ENCODE measurements at places on chromosomes 4 and X. TPM values are rescaled to one million over a fixed set of nuclear protein-coding genes. Genes with fewer than 3 reads are reported as not detected.
A peak's percentile ranks its signal among the peaks of the same experiment; 100 is the strongest.

DNA sequence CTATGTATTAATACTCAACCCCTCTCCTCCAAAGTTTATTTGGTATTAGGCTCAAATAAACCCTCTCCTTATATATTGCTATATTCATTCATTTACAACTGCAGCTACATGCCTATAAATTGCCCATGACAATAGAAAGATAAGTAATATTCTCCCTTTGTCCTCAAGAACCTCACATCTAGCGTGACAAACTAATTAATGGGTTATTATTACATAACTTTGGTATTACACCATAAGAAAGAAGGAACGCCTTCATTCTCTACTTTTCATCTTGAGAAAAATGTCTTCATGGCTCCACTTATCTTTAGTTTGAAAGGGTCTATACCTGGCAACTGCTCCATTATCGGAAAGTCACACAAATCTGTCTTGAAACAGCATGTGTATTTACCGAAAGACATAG is 157.7 kb upstream of the RASGEF1B start:
- no peak for DNase-seq

DNA sequence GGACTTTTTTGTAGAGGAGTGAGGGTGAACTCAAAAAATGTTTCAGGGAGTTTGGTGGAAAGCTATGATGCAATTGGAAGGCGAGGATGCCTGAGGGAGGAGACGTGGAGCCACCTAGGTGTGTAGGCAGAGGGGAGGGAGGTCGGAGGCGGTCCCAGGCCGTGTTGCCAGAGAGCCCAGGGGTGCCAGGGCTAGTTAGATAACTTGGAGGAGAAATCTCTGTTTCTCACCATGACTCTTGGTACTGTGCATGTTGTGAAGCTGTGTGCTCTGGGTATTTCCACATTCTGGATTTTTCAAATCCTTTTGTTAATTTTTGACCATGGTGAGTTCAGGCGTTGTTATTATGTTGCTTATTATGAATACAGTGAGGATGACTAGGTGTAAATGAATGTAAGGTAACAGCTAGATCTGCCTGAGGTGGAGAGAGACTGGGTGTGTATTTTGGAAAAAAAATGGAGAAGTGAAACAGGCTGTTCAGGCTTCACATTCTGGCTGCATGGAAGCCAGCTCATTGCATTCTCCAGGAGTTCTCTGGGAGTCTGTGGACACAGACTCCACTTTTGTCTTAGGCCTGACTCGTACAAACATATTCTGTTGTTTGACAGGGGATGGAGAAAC is 4.5 kb downstream of the RAB9A start:
- no peak for DNase-seq

DNA sequence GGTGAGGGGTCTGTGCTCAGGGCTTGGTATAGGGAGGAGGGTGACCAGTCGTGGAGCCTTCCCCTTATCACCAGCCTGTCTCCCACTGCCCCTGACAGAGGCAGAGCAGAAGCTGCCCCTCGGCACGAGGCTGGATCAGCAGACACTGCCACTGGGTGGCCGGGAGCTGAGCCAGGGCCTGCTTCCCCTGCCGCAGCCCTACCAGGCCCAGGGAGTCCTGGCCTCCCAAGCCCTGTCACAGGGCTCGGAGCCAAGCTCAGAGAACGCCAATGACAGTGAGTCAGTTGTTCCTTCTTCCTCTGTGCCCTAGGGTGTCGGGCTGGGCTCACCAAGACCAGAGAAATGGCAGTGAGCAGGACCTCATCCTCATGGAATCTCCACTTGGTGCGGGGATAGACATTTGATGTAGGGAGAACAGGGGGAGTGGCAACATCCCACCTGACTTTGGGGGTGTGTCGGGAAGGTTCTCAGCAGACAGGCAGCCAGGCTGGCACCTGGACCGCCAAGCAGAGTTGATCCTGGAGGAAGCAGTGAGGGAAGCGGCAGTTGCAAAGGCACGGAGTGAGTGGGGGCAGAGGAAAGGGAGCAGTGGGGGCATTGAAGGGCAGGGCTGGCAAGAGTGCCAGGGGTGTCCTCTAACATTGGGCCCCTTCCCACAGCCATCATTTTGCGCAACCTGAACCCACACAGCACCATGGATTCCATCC is 14.3 kb upstream of the UBA1 start:
- DNase-seq = no peak

- DNase-seq = no peak
Observed at GRCh38 chr4:124936427-124936826, 223.9 kb upstream of the ANKRD50 start.

ARSJ gene
- total RNA-seq = 11.2 TPM

DNA sequence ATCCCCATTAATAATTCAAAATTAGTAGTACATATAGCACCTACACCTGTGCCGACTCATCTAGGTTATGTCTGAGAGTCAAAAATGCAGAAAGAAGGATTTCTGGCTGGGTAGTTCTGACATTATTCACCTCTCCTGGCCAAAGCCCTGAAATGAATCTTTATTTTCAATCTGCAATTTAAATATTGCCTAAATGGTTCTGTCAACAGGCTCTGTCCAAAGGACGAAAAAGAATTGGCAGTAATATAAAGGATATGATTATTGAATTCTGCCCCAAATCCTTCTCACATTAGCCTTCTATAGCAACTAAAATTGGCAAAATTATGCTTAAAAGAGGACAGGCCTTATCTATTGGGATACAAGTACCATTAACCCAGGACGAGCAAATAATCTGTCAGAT is 86.9 kb upstream of the SPANXN4 start:
- DNase-seq = no peak

GRCh38 chr4:158667651-158668198 is 4.0 kb downstream of the C4orf46 start:
- DNase-seq = peak; percentile 56

GRCh38 chr4:150078579-150079080 is 385 bp downstream of the DCLK2 start:
- peak; percentile 39 for DNase-seq

PDE6B gene
- 5.1 TPM for total RNA-seq

DNA sequence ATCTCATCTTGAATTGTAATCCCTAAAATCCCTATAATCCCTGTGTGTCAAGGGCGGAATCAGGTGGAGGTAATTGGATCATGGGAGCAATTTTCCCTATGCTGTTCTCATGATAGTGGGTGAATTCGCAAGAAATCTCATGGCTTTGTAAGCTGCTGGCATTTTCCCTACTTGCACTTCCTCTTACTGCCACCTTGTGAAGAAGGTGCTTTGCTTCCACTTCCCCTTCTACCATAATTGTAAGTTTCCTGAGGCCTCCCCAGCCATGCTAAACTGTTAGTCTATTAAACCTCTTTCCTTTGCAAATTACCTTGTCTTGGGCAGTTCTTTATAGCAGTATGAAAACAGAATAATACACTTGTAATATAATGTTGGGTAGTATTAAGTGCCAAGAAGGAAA is 1087.4 kb upstream of the SLIT2 start:
- DNase-seq = no peak

- no peak for DNase-seq
Observed at GRCh38 chr4:186778134-186778533, 54.5 kb upstream of the FAT1 start.

SORBS2 gene
- total RNA-seq = 20.0 TPM

DNA sequence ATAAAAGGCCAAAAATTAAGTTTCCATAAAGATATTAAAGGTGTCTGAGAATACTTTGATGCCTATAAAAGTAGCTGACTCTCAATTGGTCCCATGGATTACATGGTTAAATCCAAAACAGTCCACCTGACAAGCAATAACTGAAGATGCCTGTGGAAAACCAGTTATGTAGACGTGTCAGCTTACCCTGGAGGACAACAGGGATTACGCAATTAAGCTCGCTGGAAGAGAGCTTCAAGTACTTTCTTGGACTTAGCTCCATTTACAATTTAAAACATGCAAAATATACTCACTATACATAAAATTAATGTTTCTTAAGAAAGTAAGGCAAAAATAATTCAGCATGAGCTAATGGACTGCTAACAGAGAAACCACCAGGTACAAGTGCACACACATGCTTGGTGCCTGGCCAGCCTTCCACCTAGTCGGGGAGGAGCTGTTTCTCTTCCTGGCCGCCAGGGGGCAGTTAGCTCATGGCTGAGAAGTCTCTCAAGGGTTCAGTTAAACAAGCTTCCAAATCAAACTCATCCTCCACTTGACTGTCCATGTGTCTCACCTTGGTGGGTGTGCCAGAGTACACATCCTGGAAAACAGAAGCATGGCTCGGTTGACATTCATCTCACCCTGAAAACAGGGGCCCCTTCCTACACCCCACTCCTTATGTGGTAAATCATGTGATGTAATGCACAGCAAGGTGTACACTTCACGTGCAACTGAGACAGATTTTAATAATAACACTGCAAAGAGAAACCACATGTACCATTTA is 9.2 kb upstream of the FAM53A start:
- peak; percentile 71 for DNase-seq

KIT gene
- total RNA-seq = 49.1 TPM

DNA sequence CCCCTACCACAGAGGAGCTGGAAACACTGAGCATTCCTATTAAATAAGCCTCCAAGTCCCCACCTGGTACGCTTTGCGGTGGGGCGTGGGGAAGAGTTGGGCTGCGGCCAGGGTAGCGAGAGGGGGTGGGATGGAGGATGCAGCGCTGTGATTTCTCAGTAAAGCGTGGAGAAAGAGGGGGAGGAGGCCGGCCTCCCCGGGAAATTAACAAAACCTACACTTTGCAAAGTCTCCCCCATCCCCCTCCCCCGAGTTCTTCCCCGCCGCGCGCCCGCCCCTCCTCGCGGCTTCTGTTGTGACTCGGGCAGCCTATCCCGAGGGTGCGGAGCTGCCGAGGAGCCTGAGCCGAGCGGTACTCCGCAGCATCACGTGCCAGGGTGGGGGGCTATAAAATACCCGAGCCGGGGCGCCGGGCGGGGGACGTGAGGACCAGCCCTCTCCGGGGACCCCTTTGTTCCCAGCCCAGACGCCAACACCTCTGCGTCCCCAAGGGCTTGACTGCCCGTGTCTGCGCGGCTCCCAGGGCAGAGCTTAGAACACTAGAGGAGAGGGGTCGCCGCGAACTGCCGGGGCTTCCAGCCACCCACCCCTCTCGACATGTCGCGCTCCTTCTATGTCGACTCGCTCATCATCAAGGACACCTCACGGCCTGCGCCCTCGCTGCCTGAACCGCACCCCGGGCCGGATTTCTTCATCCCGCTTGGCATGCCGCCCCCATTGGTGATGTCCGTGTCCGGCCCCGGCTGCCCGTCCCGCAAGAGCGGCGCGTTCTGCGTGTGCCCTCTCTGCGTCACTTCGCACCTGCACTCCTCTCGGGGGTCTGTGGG is at the start of gene GSX2:
GSX2 (plus strand) TSS at position 416 of the 827 bp plus-strand sequence; CDS start at position 598, 182 bp downstream.
- no peak for DNase-seq

GRCh38 chr4:127203562-127204200 is 429.1 kb upstream of the INTU start:
- no peak for DNase-seq

GRCh38 chr4:164924670-164925238 is 47.8 kb downstream of the APELA start:
- DNase-seq = no peak

FABP2 gene
- not detected for total RNA-seq

- DNase-seq = no peak
Observed at GRCh38 chr4:71338846-71339593, at the start of gene SLC4A4. SLC4A4 (plus strand) TSS chr4:71339020.

DNA sequence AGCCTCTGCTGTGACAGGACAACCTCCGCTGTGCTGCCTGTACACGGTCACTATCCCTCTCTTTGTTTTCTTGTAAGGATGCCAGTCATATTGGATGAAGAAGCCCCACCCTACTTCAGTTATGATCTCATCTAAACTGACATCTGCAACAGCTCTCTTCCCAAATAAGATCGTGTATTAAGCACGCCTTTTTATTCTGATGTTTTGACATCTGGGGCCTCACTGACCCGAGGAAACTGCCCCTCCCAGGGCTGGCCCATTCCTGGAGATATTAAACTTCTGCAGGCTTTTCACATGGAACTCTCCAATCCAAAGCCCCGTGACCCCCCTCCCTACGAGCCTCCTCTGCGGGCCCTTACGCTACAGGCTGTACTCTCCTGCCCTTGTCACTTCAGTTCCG is 232.0 kb downstream of the ARHGAP10 start:
- no peak for DNase-seq
